Heart right ventricle (tissue), 16 donors: ENCODE measurements at places on chromosomes 16 and 17.

- DNase-seq: peak; percentile 46
These were observed 663 bp downstream of the CYB5D1 start for GRCh38 chr17:7858522-7858810.

DNA sequence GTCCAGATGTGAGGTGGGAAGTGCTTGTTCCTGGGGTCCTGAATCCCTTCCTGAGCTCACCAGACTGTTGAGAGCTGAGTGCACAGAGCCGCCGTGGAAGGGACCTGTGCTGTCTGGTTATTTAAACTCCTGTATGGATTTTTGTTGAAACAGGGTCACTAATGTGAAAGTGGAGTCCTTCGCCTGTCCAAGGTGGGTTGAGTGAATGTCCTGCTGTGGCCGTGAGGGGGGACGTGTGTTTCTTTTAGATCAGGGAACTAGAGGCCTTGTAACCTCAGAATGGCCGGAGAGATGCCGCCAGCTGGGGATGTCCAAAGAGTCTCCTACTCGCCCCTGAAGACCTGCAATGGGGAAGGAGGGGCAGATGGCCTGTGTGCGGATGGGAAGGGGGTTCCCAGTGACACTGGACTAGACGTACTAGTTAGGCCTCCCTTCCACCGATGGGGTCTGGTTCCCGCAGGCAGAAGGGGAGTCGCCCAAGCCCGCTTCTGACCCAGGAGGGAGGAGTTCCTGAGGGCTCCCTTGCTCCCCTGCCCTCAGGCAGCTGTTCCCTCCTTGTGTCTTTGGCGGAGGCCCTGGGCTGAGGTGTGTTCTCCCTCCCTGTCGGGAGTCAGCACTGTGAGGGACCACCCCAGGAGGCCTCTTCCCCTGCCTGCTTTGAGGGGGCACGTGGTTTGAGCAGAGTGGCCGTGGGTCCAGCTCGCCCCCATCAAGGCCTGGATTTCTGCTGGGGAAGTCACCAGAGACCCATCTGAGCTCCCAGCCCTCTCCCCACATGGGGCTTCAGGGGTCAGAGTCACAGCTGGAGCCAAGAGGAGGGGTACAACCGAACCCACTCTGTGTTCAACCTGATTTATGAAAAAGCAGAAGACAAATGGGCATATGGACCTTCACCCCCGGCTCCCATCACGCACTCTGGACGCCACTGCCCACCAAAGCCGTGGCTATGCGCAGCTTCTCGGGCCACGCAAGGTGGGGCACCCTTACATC is 30.9 kb downstream of the OR1D5 start:
- DNase-seq: no peak

DNA sequence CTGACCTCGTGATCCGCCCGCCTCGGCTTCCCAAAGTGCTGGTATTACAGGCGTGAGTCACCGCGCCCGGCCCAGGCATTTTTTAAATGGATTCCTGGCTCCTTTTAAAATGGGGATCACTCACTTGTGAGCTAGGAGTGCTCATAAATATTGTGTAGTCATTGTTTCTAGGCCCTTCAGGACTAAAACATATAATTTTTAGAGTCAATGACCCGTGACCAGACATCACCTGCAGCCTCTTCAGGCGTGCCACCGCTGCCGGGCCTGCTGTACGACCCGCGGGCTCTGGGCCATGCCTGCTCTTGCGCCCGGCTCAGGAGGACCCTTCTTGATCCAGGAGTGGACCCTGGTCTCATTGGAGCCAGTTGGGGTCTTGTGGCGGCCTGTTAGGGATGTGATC is 30.8 kb downstream of the EFCAB5 start:
- no peak for DNase-seq

DNA sequence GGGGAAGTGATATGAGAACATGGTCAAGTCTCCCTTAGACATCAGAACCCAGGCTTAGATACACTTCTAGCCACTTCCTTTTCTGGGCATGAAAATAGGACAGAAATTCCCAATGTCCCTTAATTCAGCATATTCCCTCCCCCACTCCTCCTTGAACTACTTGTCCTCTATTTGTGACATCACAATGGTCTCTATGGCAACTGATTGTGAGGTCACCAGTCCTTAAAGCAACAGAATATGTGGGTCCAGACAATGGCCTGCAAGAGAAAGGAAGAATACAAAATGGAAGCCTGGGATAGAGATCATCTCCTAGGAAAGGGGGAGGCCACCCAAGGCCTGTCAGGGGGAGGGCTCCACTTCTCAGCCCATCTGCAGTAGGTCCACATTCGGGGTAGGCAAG is 6.7 kb upstream of the SEZ6 start:
- no peak for DNase-seq

DNA sequence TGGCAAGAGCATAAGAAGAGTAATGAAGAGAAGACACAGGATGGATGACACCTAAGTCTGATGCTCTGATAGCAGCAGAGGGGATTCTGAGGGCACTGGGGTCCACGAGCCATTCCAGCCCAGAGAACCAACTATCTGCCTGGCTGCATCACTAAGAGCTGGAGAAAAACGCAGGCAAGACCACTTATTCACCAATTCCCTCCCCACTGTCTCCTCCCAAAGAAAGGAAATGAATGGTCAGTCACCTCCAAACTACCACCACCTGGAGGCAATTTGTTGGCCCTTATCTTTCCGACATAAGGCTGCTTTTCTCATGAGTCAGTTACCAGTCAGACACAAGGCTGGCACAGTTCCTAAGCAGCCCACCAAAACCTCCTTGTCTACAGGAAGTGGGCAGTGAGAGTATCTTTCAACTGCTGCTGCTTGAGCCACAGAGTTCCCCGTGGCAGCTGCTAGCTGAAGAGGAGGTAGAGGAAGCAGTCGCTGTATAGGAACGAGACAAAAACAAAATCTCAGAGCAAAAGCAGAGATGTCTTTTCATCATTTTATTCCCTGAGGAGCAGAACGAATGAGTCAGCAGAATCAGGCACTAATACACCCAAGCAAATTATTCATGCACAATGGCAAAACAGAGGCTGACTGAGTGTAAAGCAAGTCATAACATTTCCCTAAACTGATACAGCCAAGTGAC is 111.1 kb downstream of the SMG6 start:
- no peak for DNase-seq

DNA sequence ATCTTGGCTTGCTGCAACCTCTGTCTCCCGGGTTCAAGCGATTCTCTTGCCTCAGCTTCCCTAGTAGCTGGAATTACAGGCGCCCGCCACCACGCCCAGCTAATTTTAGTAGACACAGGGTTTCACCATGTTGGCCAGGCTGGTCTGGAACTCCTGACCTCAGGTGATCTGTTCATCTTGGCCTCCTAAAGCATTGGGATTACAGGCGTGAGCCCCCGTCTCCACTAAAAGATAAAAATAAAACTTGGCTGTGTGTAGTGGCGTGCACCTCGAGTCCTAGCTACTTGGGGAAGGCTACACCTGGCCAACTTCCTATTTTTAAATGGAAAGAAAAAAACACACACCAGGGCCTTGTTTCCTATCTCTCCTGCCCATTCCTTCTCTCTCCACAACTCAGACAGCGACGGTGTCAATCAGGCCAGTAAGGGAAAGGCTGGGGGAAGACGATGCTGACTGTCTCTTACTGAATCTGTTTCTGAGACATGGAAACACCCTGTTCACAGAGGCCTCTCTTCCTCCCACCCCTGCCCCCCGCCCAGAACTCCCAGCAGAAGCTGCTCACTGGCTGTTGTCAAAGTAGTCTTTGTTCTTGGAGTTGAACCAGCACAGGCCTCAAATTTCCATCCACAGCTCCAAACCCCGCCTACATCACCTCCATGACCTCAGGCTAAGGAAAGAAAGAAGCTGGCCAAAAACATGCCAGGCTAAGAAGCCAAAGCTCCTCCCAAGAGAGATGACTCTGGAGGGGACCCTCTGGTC is 96.6 kb downstream of the NXN start:
- peak; percentile 88 for DNase-seq

DNA sequence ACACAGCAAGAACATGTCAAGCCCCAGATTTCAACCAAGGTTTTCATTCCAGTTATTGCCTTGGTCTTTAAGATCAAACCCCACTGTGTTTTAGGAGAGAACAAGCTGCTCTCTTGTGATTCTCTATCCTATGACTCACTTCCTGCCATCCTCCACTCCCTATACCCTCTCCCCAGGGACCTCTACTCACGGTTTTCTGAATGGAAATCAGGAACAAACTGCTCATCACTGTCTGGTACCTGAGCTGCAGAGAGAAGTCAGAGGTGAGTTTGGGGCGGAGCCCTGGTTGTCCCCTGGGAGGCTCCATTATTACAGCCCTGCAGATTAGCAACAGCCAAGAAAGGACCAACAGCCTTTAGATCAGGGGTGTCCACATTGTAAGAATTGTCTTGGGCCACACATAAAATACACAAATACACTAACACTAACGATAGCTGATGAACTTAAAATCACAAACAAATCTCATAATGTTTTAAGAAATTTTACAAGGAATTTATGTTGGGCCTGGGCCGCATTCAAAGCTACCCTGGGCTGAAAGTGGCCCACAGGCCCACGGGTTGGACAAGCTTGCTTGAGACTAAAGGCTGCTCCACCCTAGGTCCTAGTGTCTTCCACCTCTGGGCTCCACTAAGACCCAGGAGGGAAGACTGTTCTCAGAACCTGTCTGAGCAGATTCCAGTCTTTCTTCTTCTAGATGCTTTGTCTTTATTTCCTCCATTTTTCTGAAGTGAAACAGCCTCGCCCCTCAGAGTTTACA is 9.7 kb downstream of the ETV4 start:
- DNase-seq: no peak

DNA sequence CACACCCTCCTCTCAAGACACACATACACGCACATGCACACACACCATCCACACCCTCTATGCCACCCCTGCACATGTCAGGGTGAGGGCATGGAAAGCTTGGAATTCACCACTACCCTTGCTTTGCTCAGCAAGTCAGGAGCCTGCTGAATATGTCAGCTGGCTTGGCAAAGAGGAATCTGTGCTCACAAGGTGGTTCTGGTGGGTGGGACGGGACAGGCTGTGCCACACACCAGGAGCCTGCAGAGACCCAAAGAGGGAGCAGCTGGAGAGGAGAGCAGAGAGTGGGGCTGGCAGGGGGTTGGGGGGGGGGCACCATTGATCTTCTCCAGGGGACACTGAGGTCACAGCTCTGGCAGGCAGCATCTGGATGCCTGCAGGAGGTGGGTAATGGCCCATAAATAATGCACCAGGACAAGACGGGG is 48.7 kb upstream of the NDRG4 start:
- DNase-seq: no peak

GRCh38 chr17:47368262-47368661 is 44.5 kb downstream of the EFCAB13 start:
- no peak for DNase-seq

GRCh38 chr17:29401258-29401657 is 11.1 kb downstream of the TAOK1 start:
- DNase-seq: no peak

DNA sequence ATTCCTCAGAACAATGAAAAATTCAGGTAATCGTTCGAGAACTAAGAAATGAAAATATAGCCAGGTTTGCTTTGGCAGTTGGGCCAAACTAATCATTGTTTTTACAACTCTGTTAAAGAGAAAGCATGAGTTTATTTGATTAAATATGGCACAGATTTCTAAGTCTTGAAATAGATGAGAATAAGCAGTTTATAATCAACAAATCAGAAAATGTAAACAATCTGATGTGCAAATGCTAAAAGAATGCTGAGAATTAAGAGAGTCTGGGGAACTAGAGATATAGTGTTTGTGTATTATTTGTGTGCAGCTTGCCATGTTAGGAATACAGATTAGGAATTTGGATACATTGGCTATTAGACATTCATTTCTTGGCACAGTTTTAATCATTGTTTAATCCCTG is 212.5 kb downstream of the TANC2 start:
- no peak for DNase-seq

- DNase-seq: no peak
These were observed 848 bp downstream of the CES3 start for GRCh38 chr16:66961914-66962313.

GRCh38 chr17:12613566-12613965 is 52.1 kb upstream of the MYOCD start:
- no peak for DNase-seq

GRCh38 chr16:68345958-68346635 is 35.3 kb downstream of the PRMT7 start:
- DNase-seq: no peak

DNA sequence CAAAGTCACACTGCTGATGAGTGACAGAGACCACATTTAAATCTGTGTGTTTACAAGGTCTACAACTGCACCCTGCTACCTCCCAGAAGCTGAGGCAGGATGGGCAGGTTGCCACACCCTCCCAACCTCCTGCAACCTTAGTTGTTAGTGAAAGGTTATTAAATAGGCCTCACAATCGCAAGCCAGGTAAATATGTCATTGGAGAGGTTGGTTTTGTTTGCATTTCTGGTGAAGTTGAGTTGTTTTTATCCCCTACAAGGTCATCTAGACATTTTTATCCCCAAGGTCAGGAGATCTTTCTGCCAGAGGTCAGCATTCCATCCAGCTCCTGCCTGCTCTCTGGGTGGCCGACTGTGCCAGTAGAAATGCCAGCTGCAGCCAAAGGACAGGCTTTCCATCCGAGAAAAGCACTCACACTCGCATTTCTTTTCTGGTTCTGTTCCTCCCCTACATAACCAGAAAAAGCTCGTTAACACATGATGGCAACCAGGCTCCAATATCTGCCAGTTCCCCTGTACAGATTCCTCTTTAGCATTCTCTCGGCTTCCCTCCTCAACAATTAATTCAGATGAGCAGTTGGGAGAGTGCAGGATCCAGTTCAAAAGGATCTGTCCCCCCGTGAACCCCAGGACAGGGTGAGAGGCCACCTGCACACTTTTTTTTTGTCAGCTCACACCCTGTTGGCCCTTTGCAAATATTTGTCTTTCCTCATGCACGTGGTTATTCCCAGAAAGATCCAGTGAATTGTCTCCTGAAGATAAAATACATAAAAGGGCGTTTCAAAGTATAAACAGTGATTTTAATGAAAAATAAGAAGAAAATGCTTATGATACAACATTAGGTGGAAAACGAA is 562.8 kb downstream of the MAF start:
- no peak for DNase-seq

- no peak for DNase-seq
These were observed 30.4 kb upstream of the GFOD2 start for GRCh38 chr16:67749436-67750078.

- DNase-seq: peak; percentile 50
These were observed 24.6 kb downstream of the HIGD1B start for GRCh38 chr17:44872131-44872768.

GRCh38 chr16:82260212-82260795 is 90.3 kb upstream of the MPHOSPH6 start:
- no peak for DNase-seq

DNA sequence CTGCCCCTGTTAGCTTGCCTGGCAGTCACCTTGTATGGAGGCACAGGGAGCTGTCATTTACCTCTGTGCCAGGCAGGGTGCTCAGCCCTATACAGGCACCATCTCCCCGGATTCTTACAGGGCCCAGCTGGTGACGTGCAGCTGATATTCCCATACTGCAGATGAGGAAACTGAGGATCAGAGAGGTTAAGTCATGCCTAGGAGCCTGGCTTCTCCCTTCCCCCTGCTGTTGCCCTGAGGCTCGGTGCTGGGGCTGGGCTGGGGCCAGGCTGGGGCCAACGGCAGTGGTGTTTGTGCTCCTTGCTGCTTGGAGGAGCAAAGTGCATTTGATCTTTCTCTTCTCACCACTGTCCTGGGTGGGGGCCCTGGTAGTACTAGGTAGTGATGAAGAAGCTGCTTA is 54.7 kb upstream of the IL34 start:
- no peak for DNase-seq
